ENCODE measurements at places on chromosomes 7 and 10.

GRCh38 chr10:30422981-30423654 lies 10.9 kb upstream of the MAP3K8 start:
- DNase-seq = no peak

- no peak for DNase-seq
These were observed 10.5 kb downstream of the MKLN1 start for GRCh38 chr7:131338173-131338572.

GRCh38 chr7:98862716-98863420 lies 6.9 kb downstream of the TMEM130 start:
- DNase-seq = no peak

DNA sequence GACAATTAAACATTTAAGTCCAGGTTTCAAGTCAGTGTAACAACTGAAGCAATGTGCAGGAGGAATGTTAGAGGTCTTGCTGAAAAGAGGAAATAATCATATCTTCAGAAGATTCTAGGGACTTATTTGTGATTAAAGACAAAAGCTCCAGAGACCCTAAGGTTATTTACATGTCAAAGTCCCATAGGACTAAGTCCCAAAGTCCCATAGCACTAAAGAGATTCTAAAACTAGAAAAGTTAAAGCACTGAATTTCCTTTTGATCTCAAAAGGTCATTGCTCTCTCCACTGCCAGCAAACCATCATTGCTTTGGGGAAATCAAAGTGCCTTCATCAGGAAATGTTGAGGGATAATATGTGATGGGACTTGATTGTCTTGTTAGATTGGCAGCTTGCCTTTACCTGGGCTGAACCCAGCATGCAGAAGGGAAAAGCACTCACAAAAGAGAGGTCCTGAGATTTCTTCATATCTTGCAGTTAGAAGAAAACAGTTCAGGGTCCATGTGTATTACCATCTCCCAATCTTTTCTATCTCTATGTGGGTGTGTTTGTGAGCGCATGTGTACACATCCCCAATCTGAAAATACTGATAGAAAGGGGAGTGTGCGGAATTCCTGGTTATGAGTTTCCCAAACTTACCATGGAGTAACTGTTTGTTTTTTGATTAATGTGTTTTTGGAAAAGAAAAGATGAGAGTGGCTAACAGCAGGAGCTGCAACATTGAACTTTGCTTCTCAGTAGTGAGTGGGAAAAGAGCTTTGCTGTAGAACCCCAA lies 21.8 kb downstream of the NUDT13 start:
- DNase-seq = no peak

DNA sequence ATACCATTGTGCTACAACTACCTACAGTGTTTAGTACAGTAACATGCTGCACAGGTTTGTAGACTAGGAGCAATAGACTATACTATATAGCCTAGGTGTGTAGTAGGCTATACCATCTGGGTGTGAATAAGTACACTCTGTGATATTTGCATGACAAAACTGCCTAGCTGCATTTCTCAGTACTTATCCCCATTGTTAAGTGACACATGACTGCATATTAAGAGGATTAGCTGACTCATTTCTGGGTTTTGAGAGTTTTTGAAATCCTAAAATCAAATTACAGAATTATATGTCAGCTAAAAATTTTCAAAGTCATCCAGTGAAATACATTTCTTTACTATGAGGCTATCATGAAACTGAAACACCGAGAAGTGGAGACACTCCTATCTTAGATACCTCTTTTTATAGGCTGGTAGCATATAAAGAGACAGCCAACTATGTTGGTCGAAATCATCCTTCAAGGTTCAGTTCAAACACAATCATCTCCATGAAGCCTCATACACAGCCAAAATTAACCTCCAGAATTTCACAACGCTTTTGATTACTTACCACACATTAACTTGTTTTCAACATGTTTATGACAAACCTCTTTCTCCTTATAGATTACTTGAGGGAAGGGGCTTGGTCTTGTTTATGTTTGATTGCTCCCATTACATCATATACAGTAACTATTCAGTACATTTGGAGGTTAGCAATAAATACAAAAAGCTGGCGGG lies 89.8 kb upstream of the ANK3 start:
- no peak for DNase-seq

GRCh38 chr10:105681051-105681450 lies 1040.0 kb downstream of the SORCS3 start:
- DNase-seq = no peak

GRCh38 chr10:107409522-107409921 lies 245.0 kb upstream of the SORCS1 start:
- DNase-seq = no peak

DNA sequence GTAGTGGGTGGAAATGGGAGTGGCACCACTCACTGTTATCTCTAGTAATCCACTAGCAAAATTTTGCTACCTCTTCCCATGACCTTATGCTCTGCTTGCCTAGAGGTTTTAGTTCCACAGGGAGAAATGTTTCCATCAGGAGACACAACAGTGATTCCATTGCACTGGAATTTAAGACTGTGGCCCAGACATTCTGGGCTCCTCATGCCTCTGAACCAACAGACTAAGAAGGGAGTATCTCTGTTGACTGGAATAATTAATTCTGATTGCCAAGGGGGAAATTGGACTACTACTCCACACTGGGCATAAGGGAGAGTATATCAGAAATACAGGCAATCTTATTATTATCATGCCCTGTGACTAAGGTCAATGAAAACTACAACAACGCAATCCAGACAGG lies 16.2 kb upstream of the BRAF start:
- DNase-seq = no peak

GRCh38 chr7:18844735-18845134 lies 272.7 kb downstream of the TWIST1 start:
- no peak for DNase-seq

DNA sequence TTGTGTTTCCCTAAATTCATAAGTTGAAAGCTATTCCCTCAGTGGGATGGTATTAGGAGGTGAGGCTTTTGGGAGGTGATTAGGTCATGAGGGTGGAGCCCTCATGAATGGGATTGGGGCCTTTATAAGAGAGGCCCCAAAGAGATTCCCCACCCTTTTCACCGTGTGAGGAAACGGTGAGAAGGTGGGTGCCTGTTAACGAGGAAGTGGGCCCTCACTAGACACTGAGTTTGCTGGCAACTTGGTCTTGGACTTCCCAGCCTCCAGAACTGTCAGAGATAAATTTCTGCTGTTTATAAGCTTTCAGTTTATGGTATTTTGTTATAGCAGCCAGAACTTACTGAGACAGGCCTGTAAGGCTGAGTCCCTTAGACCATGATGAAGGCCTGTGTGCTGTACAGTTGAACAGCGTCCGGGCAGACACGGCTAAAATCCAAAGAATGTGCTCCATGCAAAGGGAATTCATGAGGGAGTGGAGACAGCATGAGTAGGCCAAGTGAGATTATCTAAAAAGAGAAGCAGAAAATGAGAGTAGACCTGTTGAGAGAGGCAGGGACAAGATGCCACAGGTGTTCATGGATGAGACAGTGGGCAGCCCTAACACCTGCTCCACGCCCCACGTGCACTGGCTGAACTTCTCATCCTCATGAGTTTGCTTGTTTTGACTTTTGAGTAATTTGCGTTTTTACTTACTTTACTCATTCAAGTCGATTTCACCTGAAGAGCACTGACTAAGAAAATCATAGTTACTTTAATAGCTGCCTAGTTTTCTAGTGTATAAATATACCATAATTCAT lies 66.9 kb upstream of the SFMBT2 start:
- no peak for DNase-seq

DNA sequence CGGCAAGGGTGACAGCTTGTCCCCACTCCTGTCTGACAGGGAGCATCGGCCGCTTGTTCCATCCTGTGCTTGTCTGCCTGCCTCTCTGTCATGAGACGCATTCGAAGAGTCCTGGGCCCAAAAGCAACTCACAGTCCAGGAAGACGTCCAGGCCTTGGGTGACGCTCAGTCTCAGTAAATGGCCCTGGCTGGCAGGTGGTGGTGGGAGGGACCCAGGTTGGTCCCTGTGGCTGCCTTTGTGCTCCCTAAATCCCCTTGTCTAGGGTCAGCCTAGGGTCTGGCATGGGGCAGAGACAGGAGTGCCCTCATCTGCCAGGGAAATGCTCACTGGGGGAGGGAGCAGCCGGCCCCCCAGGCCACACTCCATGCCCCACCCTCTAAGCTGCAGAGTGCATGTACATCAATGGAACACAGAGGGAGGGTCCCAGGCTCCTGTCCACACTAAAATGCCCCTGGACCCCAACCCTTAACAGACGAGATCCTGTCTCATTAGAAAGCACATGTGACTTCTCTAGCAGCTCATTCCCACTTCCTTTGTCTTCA lies 295.2 kb upstream of the ZNF32 start:
- no peak for DNase-seq

- DNase-seq = no peak
These were observed 133.5 kb downstream of the DOCK4 start for GRCh38 chr7:112072541-112073245.

GRCh38 chr7:140593672-140593982 lies 47.0 kb downstream of the DENND2A start:
- DNase-seq = no peak

- no peak for DNase-seq
These were observed 82.2 kb downstream of the RAB11FIP2 start for GRCh38 chr10:117964536-117964935.

GRCh38 chr10:120961795-120962755 lies 110.9 kb downstream of the WDR11 start:
- no peak for DNase-seq

GRCh38 chr10:111007486-111007885 lies 69.3 kb upstream of the ADRA2A start:
- no peak for DNase-seq

DNA sequence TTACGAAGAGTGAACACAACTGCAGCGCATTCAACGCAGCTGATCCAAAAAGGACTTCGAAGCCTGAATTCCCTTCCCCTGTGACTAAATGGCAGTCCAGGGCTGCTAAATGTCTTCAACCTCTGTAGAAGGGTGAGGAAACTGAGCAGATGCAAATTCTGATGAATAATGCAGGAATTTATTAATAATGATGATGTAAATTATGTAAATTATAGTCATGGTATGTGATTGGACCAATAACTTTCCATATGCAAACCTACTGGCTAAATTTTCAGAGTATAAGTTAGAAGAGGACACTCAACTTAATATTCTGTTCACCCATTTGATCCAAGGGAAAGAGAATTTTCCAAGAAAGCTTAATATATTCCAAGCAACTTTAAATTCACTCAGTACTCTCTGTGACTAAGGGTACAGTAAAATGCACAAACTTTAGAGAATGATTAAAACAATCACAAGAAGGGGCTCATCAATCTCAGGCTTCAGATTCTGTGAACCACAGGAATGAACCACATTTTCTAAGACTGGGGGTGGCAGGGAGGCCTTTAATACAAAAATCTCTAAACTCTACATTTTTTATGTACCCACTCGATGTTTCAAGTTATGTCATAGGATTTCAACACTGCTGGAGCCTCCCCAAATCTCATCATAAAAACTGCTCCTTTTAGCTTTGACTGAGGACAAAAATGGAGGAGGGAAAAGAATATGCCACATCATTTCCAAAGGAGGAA lies 3.5 kb downstream of the FGFR2 start:
- no peak for DNase-seq

DNA sequence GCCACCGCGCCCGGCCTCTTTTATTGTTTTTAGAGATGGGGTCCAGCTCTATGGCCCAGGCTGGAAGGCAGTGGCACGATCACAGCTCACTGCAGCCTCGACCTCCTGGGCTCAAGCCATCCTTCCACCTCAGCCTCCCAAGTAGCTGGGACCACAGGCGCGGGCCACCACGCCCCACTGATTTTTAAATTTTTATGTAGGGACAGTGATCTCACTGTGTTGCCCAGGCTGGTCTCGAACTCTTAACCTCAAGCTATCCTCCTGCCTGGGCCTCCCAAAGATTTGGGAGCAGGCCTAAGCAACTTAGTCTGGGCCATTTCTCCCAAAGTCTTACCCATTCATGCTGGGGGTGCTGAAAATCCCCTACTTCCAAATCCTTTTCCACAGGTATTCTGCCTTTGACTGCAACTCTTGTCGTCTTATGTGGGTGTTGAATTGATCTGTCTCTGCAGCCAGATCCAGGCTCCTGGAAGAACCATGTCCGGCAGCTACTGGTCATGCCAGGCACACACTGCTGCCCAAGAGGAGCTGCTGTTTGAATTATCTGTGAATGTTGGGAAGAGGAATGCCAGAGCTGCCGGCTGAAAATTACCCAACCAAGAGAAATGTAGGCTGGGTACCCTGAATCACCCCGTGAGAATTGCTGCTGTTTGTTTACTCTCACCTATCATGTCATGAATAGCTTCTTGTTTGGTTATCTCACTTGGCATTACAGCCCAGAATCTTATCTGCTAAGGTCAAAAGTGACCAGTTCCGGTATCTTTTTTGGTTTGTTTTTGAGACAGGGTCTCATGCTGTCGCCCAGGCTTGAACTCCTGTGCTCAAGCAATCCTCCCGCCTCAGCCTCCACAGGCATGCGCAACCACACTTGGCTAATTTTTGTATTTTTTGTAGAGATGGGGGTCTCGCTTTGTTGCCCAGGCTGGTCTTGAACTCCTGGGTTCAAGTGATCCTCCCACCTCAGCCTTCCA lies 1.1 kb downstream of the ZDHHC4 start:
- no peak for DNase-seq

- DNase-seq = no peak
These were observed 28.7 kb downstream of the ZCCHC24 start for GRCh38 chr10:79416578-79417255.

- no peak for DNase-seq
These were observed 46.6 kb downstream of the WDR37 start for GRCh38 chr10:1102831-1103230.

GRCh38 chr10:99497343-99498025 lies 35.3 kb upstream of the NKX2-3 start:
- DNase-seq = no peak

DNA sequence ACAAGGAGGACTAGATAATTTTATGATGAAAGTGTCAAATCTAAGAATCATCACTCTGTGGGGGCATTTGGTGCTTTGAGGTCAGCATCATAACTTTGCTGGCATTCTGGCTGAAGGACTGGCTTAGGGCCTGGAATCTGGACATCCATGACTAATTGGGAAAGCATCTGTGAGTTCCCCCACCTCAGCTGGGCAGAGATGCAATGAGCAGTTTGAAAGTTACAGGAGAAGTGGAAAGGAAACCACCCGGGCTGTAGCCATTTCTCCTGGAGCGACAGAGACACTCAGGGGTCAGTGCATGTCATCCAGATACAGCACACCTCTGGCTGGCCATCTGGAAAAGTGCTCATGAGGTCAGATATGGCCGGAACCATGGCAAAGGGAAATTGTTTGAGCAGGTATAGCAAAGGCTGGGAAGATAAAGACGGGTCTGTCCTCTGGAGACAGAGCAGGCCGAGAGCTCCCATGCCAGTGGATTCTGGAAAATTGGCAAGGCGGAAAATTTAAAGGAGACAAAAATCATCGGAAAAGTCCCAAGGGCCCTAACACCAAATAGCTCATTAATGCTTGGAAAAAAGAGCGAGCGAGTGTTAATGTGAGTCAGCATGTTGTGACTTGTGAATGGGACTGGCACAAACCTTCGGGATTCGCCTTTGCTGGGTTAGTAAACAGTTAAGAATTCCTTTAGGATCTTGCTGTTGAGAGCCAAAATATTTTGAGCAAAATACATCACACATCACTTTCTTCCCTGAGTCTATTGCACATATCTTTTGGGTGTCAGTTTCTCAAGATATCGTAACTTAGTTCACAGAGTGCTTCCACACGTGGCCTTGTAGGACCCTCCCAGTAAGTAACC lies 188.4 kb upstream of the AGK start:
- no peak for DNase-seq

GRCh38 chr10:10438335-10439100 lies 579.2 kb upstream of the CELF2 start:
- DNase-seq = no peak

All from CD4-positive, alpha-beta T cell treated with Interleukin-4 for 4 hours (primary cell).